Natural killer cell (primary cell): ENCODE measurements at places on chromosomes 7 and 10. TPM values are rescaled to one million over a fixed set of nuclear protein-coding genes. Genes with fewer than 3 reads are reported as not detected.

DNA sequence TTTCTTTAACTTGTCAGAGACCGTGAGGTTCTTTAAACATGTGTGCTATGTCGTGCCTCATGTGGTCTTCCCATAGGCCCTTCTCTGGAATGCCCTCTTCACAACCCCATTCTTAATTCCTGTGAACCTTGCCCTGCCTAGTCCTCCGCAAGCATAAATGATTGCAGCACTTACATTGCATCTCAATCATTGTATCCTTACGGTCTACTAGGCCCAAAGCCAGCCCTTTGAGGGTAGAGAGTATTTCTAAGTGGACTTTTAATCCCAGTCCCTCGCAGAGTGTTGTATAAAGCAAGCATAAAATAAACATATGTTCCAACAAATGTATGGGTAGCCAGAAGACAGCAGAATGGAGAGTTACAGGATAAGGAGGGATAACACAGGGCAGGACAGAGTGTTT is 92.1 kb upstream of the FAM133B start:
- peak overlapping the region; percentile 60 for H3K27ac ChIP-seq
- no peaks in the 10 kb centered on the region for H3K27me3 ChIP-seq
- H3K4me1 ChIP-seq, result peaks cover 21% of the 10 kb centered on the region
- DNase-seq, result no peak
- no peaks in the 10 kb centered on the region for H3K36me3 ChIP-seq

SMKR1 gene
- 8.4 TPM for total RNA-seq

NUDCD3 gene
- total RNA-seq, result 79.9 TPM

DNA sequence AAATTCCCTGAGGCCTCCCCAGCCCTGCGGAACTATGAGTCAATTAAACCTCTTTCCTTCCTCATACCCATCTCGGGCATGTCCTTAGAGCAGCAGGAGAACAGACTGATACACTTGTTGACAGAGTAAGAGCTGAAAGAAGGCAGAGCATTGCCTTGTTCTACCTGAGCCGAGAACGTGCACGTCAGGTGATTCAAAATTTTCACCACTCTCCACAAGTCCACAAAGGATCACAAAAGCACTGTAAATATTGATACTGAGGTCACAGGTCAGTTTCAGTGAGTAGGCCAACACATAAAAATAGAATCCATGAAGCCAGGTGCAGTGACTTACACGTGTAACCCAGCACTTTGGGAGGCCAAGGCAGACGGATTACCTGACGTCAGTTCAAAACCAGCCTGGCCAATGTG is 27.8 kb downstream of the DCLRE1C start:
- peaks cover 77% of the 10 kb centered on the region for H3K36me3 ChIP-seq
- H3K27ac ChIP-seq, result no peak overlapping the region
- DNase-seq, result no peak
- H3K27me3 ChIP-seq, result no peaks in the 10 kb centered on the region
- no peak overlapping the region for H3K4me3 ChIP-seq
- H3K4me1 ChIP-seq, result no peaks in the 10 kb centered on the region

CDH23 gene
- 1.2 TPM for total RNA-seq

GRCh38 chr10:70335246-70335613 is 47.2 kb downstream of the LRRC20 start:
- no peaks in the 10 kb centered on the region for H3K27me3 ChIP-seq
- H3K4me1 ChIP-seq, result peaks cover 23% of the 10 kb centered on the region
- DNase-seq, result no peak
- H3K36me3 ChIP-seq, result no peaks in the 10 kb centered on the region
- H3K27ac ChIP-seq, result no peak overlapping the region

IPMK gene
- 4.6 TPM for total RNA-seq

- H3K4me1 ChIP-seq, result peaks cover 31% of the 10 kb centered on the region
- H3K4me3 ChIP-seq, result peak overlapping the region; percentile 63
- H3K27me3 ChIP-seq, result no peaks in the 10 kb centered on the region
- no peak for DNase-seq
- no peaks in the 10 kb centered on the region for H3K36me3 ChIP-seq
Observed at GRCh38 chr7:140673774-140674155, 1.0 kb downstream of the ADCK2 start.

- H3K4me3 ChIP-seq, result no peak overlapping the region
- H3K36me3 ChIP-seq, result peaks cover 30% of the 10 kb centered on the region
- H3K27ac ChIP-seq, result no peak overlapping the region
- no peaks in the 10 kb centered on the region for H3K4me1 ChIP-seq
- DNase-seq, result no peak
Observed at GRCh38 chr10:87931836-87932230, 68.4 kb downstream of the PTEN start.

GRCh38 chr7:882336-883035 is 6.1 kb downstream of the GET4 start:
- H3K27ac ChIP-seq, result no peak overlapping the region
- H3K27me3 ChIP-seq, result no peaks in the 10 kb centered on the region
- no peak overlapping the region for H3K4me3 ChIP-seq

DNA sequence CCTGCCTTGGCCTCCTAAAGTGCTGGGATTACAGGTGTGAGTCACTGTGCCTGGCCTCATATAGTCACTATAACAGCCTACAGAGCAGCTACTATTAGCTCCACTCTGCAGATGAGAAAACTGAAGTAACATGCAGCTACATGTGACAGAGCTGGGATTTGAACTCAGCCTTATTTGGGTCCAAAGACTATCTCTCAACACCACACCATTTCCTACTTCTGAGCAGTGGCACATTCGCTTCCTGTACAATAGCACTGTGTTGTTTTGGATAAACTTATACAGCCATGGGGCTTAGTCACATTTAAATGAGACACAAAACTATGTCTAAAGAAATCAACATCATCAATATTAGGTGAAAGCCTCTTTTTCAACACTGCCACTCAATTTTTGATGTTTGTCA is 69.8 kb upstream of the DNAJB12 start:
- DNase-seq, result no peak
- peaks cover 9% of the 10 kb centered on the region for H3K36me3 ChIP-seq
- no peak overlapping the region for H3K27ac ChIP-seq
- no peaks in the 10 kb centered on the region for H3K4me1 ChIP-seq
- H3K4me3 ChIP-seq, result no peak overlapping the region

DNA sequence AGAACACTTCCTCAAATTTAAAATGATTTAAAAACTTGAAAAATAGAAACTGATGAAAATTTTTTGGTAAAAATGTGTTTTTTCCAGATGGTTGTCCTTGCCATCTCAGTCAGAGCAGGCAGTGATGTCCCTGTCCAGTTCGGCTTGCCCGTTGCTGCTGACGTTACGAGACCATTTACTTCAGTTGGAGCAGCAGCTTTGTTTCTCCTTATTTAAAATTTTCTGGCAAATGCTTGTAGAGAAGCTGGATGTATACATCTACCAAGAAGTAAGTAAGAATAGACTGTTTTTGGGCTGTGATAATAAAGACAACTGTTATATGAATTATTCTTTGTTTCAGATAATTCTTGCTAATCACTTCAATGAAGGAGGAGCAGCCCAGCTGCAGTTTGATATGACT is 16.1 kb downstream of the EFCAB10 start:
- H3K36me3 ChIP-seq, result peaks cover 45% of the 10 kb centered on the region
- no peak for DNase-seq
- no peak overlapping the region for H3K27ac ChIP-seq
- no peak overlapping the region for H3K4me3 ChIP-seq
- H3K4me1 ChIP-seq, result no peaks in the 10 kb centered on the region

GRCh38 chr7:2201128-2201527 is 31.6 kb downstream of the MAD1L1 start:
- no peaks in the 10 kb centered on the region for H3K27me3 ChIP-seq
- no peak overlapping the region for H3K4me3 ChIP-seq
- peaks cover 10% of the 10 kb centered on the region for H3K36me3 ChIP-seq
- no peak overlapping the region for H3K27ac ChIP-seq

GRCh38 chr7:136585954-136586670 is 282.3 kb upstream of the CHRM2 start:
- H3K27me3 ChIP-seq, result no peaks in the 10 kb centered on the region
- DNase-seq, result no peak
- H3K27ac ChIP-seq, result no peak overlapping the region
- no peaks in the 10 kb centered on the region for H3K36me3 ChIP-seq

- H3K4me3 ChIP-seq, result no peak overlapping the region
- no peaks in the 10 kb centered on the region for H3K4me1 ChIP-seq
- no peaks in the 10 kb centered on the region for H3K36me3 ChIP-seq
- H3K27me3 ChIP-seq, result no peaks in the 10 kb centered on the region
Observed at GRCh38 chr7:92253251-92253650, 7.5 kb downstream of the ANKIB1 start.

STEAP1 gene
- not detected for total RNA-seq

TMEM139 gene
- total RNA-seq, result not detected

- H3K36me3 ChIP-seq, result no peaks in the 10 kb centered on the region
- no peaks in the 10 kb centered on the region for H3K4me1 ChIP-seq
- H3K27ac ChIP-seq, result no peak overlapping the region
- no peak overlapping the region for H3K4me3 ChIP-seq
- peaks cover 2% of the 10 kb centered on the region for H3K27me3 ChIP-seq
- no peak for DNase-seq
Observed at GRCh38 chr7:42858570-42858969, 53.3 kb downstream of the C7orf25 start.

- no peak overlapping the region for H3K27ac ChIP-seq
- DNase-seq, result no peak
- no peak overlapping the region for H3K4me3 ChIP-seq
- H3K27me3 ChIP-seq, result no peaks in the 10 kb centered on the region
Observed at GRCh38 chr10:269440-270074, 134.3 kb downstream of the ZMYND11 start.

GRCh38 chr7:87316097-87316700 is 29.3 kb upstream of the CROT start:
- H3K4me1 ChIP-seq, result peaks cover 12% of the 10 kb centered on the region
- no peak overlapping the region for H3K4me3 ChIP-seq
- no peak overlapping the region for H3K27ac ChIP-seq
- H3K27me3 ChIP-seq, result no peaks in the 10 kb centered on the region
- DNase-seq, result no peak

GRCh38 chr7:134446446-134446845 is 12.5 kb downstream of the AKR1B1 start:
- H3K4me1 ChIP-seq, result no peaks in the 10 kb centered on the region
- no peak overlapping the region for H3K27ac ChIP-seq
- DNase-seq, result no peak
- H3K4me3 ChIP-seq, result no peak overlapping the region
- H3K36me3 ChIP-seq, result peaks cover 83% of the 10 kb centered on the region

DNA sequence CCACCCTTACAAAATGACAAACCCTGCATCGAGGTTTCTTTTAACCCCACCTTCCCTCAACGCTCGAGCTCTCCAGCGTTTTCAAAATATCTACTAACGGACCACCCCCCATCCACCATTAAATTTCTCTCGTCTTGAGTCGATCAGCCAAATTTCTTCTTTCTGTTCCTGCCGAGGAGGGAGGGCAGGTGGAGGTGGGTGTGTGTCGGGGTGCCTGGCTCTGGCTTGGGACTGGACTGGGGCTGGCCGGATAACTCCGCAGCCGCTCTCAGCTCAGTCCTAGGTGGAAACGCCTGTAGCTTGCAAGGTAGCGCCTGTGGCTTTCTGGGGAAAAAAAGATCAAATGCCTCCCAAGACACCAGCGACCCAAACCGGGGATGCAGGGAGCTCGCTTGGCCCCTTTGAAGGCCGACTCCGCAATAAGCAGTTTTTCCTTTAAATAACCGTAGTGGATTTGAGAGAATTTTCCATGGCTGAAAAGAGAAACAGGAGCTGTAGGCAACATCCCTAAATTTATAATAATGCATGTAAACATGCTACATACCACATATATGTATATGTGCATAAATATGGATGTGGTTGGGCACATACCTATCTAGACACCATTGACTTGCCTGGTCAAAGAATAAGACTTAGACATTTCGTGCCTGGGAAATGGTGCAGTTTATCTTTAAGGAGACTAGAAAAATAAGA is 1.9 kb upstream of the TMEM178B start:
- DNase-seq, result peak; percentile 5
- H3K4me3 ChIP-seq, result no peak overlapping the region
- peaks cover 35% of the 10 kb centered on the region for H3K27me3 ChIP-seq
- H3K27ac ChIP-seq, result no peak overlapping the region

GRCh38 chr7:36473454-36474282 is 84.0 kb downstream of the ANLN start:
- peak; percentile 30 for DNase-seq
- H3K27me3 ChIP-seq, result no peaks in the 10 kb centered on the region
- no peak overlapping the region for H3K27ac ChIP-seq
- H3K4me3 ChIP-seq, result no peak overlapping the region

DNA sequence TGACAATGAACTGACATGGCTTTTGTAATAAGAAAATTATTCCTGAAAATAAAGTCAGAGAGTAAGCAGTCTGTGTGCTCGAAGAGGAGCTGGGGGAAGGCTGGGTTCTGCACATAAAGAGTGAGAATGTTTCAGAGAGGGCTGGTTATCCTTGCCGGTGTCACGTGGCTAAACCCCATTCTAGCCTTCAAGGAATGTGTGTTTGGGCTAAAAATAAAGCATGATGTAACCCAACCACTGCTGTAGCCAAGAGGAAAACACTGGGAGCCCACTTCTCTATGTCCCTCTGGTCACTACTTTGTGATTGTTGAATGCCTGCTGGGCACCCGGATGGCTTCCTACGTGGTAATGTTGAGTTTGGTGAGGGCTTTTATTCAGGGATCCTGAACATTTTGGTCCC is 23.5 kb downstream of the WDFY4 start:
- no peaks in the 10 kb centered on the region for H3K36me3 ChIP-seq
- no peak for DNase-seq
- H3K4me1 ChIP-seq, result peaks cover 7% of the 10 kb centered on the region
- H3K27me3 ChIP-seq, result no peaks in the 10 kb centered on the region

GRCh38 chr7:148950806-148951205 is 66.7 kb upstream of the EZH2 start:
- no peaks in the 10 kb centered on the region for H3K27me3 ChIP-seq
- no peak for DNase-seq
- no peak overlapping the region for H3K27ac ChIP-seq
- no peaks in the 10 kb centered on the region for H3K36me3 ChIP-seq

CCNY gene
- total RNA-seq, result 74.3 TPM

TMEM213 gene
- total RNA-seq, result not detected

TAS2R3 gene
- not detected for total RNA-seq

DNA sequence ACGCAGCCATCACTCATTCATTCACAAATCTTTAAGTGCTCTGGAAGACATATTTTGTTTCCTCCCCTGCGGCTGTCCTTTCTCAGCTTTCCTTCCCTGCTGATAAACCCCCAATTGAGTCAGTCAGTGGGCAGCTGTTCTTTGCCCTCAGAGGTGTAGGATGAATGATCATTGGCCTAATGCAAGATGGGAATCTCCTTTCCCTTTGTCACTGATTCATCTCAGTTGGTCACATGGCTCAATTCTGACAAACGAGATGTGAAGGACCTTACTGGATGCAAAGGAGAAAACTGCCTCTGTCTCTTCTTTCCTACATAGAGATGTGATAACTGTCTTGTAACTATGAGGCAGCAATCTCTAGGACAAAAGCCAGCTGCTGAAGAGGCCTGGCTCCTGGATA is 44.6 kb downstream of the COL28A1 start:
- H3K4me1 ChIP-seq, result no peaks in the 10 kb centered on the region
- H3K36me3 ChIP-seq, result no peaks in the 10 kb centered on the region
- H3K4me3 ChIP-seq, result no peak overlapping the region
- DNase-seq, result no peak
- H3K27me3 ChIP-seq, result no peaks in the 10 kb centered on the region

GRCh38 chr7:139482662-139483466 is 609 bp downstream of the KLRG2 start:
- peaks cover 13% of the 10 kb centered on the region for H3K27me3 ChIP-seq
- no peaks in the 10 kb centered on the region for H3K36me3 ChIP-seq
- H3K27ac ChIP-seq, result no peak overlapping the region
- H3K4me1 ChIP-seq, result peaks cover 10% of the 10 kb centered on the region
- no peak for DNase-seq

NPTX2 gene
- not detected for total RNA-seq

- peaks cover 3% of the 10 kb centered on the region for H3K4me1 ChIP-seq
- H3K4me3 ChIP-seq, result no peak within 1 kb of the TSS
- no peak within 1 kb of the TSS for H3K27ac ChIP-seq
- no peaks in the 10 kb centered on the region for H3K36me3 ChIP-seq
- peaks cover 23% of the 10 kb centered on the region for H3K27me3 ChIP-seq
Observed at GRCh38 chr10:44385026-44385695, at the start of gene CXCL12. TSS of gene CXCL12 (minus strand) at chr10:44385097. CDS start at chr10:44385005, 92 bp downstream.

ADIRF gene
- total RNA-seq, result not detected

TCTN3 gene
- total RNA-seq, result 15.3 TPM
